Upper lobe of left lung (tissue), 6 donors: ENCODE measurements at places on chromosomes 12 and 14. TPM values are rescaled to one million over a fixed set of nuclear protein-coding genes. Genes with fewer than 3 reads are reported as not detected.

Gene APOF
- total RNA-seq: 0.20 TPM

Gene TAS2R13
- 0.61 TPM for total RNA-seq

Gene CD4
- total RNA-seq: 33.0 TPM

- no peak for DNase-seq
These were observed 298.0 kb upstream of the KITLG start for GRCh38 chr12:88878295-88878694.

DNA sequence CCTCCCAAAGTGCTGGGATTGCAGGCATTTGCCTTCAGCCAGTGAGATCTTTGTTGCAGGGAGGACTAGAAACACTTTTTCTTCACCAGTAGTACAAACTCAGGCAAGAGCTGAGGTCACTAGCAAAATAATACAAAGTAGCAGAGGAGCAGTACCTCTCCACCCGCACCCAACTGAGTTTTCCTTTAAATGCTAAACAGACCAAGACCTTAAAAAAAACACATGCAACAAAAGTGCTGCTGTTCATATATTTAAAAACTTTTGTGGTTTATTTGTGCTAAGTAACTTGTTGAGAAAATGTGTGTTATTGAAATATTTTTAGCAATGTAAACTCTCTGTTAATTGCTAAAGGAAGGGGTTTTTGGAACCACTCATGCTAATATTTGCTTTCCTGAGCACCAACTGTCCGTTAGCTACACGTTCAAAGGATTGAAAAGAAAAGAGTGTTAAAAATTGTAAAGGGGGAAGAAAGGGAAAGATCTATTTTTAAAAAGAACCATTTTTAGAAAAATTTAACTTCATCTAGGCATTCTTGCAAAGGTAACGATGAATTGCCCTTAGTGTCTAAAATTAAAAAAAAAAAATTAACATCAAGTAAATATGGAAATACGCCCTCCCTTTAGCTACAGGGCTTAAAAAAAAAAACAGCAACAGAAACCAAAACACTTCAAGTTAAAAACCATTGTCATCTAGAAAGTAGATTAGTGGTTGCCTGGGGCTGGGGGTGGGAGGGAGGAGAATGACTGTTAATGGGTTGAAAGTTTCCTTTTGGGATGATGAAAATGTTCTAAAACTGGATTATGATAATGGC lies 114.0 kb upstream of the KRAS start:
- DNase-seq: no peak

DNA sequence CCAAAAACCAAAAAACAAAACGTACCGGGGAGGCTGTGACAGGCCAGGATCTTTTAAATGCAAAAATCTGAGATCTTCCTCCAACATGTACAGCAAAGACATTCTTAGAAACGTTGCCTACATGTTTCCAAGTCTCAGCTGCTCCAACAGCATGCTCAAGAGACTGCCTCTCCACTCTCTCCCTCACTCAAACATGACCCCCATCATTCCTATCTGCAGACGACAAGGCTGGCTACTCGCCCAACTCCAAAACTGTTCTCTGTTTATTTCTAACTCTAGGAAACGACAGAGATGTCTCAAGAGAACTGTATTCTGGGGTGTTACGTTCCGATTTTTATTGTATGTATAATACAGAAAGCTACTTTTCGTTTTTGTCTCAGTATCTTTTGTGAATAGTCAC lies 57.5 kb upstream of the TMCC3 start:
- no peak for DNase-seq

DNA sequence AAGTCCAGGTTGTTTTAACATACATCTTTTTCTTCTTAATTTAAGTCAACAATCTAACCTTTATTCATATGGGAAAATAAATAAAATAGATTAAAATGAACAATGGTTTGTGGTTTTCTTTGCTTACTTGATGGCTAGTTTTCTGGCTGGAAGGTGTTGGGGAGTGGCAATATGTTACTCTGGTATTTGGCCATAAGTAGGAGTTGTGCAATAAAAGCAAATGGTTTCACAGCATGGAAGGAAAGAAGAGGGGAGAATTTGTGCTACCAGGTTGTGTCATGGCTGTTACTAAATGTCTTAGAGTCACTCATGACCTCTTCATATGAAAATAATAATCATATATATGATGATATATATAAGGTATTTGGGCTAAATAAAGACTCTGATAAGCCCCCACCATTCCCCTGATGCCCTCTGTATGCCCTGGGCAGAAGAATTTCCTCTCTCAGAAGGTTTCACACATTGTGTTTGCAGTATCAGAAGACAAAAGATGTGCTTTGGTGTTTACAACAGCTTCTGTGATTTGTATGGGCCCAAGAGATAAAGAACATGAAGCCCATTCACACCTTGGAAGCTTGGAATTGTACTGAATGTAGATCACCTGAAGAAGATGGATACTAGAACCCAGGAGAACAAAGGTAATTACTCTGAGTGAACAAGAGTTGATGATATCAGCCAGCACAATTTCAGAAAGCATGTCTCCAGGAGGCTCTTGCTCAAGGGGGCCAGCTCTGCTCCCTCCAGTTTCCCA lies 160.9 kb downstream of the ALG10B start:
- DNase-seq: no peak
